ENCODE measurements at places on chromosomes 12 and 14.

DNA sequence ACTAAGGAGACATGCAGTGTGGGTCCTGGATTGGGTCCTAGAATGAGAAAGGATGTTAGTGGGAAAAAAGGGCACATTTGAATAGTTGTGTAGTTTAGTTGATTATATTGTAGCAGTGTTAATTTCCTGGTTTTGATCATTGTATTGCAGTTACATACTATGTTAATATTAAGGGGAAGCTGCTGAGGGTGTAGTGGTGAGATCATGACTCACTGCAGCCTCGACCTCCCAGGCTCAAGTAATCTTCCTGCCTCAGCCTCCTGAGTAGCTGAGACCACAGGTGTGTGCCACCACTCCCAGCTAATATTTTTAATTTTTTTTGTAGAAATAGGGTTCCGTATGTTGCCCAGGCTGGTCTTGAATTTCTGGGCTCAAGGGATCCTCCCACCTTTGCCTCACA, 21.7 kb downstream of the BORCS5 start:
- no peak for DNase-seq

DNA sequence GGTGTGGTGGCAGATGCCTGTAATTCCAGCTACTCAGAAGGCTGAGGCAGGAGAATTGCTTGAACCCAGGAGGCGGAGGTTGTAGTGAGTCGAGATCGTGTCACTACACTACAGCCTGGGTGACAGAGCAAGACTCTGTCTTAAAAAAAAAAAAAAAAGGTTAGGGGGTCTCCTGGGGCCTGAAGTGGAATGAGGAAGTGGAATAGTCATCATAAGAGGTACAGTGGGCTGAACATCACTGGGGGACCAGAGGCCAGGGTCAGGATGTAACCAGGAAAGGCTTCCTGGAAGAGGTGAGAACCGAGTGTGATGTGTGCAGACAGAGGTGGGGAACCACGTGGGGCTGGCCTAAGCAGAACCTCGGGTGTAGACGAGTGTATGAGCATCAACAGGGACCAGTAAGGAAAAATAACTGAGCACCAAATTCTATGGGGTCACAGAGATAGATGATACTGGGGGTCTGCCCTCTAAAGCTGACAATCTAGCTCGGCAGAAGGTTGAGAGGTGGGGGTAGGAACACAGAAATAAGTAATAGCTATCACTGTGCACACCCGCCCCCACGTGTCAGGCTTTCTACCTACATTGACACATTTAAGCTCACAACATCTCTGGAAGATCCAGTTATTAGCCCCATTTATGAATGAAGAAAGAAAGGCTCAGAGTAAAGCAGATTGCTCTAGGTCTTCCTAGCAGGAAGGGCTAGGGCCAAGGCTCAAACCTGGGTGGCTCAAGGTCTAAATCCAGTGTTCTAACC, 5.0 kb upstream of the COX6A1 start:
- DNase-seq, result no peak

DNA sequence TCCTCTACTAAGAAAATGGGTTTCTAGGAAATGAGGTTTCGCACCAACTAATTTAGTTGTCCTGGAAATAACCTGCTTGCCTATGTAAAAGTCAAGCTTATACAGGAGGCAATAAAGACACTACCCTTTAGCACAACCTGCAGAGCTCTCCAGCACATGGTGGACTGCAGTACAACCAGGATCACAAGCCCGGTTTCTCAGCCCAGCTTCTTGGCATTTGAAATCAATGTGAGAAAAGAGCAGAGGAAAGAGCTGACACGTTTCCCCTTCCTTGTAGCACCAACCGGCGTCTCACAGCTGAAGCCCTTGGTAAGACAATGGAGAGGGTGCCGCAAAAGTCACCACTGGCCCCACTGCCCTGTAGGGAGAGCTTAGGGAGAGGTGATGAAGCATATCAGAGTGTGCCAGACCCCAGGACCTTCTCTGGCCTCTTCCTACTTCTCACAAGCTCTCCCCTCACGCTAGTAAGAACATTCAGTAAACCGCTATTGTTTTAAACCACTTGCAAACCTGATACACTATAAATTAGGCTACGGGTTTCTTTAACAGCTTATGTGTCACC, 8.6 kb downstream of the SPTLC2 start:
- DNase-seq, result no peak

- no peak for DNase-seq
Measured at GRCh38 chr12:24374452-24374851, 425.0 kb upstream of the SOX5 start.

DNA sequence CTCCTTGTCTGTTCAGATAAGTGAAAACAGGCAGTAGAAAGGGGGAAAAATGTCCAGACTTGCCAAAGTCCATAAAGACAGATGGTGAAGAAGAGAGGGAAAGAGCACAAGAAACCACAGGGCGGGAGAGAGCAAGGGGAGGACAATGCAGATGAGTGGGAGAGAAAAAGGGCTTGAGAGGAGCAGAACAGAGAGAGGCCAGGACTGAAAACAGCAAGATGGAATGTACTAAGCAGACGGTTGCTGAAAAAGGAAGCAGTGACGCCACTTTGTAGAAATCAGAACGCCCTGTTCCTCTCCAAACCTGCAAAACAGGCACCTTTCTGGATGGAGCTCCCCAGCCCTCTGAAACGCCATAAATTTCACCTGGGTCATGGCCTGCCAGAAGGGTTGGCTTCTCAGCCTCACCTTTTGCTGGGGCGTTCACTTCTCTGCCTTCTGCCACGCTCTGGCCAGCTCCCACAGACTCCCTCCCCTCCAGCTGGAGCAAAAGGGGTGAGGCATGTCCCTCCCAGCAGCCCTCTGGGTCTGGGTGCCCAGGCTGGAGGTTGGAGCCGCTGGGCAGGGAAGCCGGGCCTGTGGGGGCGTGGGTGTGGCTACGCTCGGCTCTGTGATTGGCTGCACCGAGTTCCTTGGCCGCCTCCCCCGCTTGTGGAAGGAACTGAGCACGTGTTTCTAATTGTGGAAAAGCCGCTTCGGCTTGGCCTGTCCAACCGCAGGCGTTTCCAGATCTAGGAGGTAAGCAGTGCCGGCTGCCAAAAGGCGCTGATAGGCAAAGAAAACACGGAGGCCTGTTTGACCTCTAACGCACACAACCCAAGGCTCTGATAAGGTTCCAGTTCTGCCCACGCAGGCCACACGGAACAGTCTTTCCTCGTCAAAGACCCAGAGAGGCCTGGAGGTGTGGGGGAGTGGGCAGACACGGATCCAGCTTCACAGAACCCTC, 29.3 kb downstream of the SLC7A8 start:
- DNase-seq, result no peak

GRCh38 chr14:37047226-37047625, 125.2 kb downstream of the SLC25A21 start:
- no peak for DNase-seq

- DNase-seq, result no peak
Measured at GRCh38 chr14:106778986-106779385, 1252.6 kb downstream of the TMEM121 start.

- no peak for DNase-seq
Measured at GRCh38 chr14:52146504-52146903, 77.6 kb upstream of the NID2 start.

GRCh38 chr14:68771631-68772030, 21.2 kb downstream of the ZFP36L1 start:
- DNase-seq, result no peak

DNA sequence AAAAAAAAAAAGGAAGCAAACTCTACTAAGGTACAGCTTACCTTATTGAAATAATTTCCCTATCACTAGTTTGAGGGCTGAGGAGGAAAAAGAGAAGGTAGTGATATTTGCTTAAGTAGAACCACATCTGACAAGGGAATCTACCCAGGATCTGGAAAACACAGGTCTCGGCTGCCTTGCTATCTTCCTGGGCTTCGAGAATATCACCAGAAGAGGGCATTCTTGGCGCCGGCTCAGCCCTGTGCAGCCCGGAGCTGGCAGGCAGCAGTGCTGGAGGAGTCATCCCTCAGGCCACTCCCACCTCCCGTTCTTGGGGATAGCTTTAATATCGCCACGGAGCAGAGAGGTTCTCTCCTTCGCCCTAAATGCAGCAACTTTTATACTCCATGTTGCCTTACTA, 1181.2 kb downstream of the VRK1 start:
- peak; percentile 57 for DNase-seq

- no peak for DNase-seq
Measured at GRCh38 chr14:95597784-95598211, 62.9 kb downstream of the GLRX5 start.

DNA sequence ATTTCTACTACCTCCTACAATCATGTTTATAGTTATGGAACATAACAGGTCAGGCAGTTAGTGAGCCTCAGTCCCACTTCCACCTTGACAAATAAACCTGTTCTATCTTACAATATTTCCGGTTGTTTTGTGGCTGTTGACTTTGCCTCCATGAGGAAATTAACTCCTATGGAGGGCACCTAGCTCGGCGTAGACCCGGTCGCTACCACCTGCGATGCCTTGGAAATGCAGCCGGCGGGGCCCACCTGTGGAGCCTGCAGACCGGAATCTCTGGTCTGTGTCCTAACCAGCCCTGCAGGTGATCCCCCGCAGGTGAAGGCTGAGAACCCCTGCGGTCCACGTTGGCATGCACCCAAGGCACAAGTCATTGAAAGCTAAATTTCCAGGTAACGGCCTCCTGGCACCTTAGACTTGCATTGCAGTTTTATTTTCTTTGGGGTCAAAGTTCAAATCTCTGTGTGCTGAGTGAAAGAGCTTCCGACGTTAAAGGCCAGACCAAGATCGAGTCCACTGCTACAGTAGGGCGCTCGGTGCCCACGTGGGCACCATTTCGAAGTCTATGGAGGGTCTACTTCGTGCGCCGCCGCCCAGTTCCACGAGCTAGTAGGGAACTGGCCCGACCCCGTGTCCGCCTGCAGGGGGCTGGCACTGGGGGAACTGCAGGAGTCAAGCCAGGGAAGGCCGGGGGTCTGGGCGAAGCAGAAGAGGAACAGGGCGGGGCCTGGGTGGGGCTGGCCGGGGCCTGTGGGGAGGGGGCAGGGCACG, 782 bp upstream of the PIWIL1 start:
- DNase-seq, result no peak

DNA sequence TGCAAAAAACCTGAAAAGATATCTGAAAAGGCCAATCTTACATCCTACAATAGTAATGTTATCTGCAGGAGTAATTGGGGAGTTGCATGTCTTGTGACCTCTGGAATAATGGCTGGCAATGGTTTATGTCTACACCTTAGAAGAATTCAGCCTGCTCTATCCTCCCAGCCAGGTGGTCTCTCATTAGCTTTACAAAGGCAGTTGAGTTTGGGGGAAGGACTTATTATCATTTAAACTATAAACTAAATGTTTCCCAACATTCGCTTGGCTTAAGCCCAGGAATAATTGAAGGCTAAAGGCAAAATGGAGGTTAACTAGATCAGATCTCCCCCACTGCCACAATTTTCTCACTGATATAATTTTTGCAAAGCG, 158.4 kb upstream of the SFSWAP start:
- no peak for DNase-seq

DNA sequence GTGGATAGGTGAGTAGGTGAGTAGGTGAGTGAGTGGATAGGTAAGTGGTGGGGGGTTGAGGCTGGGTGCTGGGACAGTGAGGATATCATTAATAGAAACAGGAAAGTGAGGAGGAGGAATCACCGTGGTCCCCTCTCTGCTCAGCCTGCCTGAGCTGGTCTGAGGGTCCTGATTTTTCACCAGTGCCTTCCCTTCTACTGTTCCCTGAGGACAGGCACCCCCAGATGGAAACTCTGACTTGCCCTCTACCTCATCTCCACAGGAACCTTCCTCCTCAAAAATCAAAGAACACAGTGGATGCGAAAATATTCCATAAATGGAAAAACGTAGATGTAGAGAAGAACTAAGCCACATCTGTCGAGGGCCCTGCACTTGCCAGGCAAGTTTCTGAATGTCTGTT, 1.9 kb downstream of the GPR68 start:
- no peak for DNase-seq

DNA sequence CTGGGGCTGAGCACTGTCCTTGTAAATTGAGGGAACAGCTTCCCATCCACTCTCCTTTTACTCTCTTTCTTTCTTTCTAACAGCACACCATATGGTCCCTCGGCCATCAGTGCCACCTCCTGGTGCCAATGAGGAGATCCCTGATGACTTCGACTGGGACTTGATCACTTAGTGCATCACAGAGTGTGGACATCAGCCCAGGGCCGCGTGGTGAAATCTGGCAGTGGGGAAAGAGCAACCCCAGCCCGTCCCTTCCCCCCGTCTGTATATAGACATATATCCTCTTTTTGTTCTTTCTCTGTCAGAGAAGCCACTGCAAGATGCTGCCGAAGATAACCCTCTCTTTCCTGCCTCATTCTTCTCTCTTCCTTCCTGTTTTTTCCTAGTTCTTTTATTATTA, 13.5 kb downstream of the C3AR1 start:
- DNase-seq, result no peak

GRCh38 chr14:31270196-31270772, 62.7 kb upstream of the HECTD1 start:
- DNase-seq, result no peak

DNA sequence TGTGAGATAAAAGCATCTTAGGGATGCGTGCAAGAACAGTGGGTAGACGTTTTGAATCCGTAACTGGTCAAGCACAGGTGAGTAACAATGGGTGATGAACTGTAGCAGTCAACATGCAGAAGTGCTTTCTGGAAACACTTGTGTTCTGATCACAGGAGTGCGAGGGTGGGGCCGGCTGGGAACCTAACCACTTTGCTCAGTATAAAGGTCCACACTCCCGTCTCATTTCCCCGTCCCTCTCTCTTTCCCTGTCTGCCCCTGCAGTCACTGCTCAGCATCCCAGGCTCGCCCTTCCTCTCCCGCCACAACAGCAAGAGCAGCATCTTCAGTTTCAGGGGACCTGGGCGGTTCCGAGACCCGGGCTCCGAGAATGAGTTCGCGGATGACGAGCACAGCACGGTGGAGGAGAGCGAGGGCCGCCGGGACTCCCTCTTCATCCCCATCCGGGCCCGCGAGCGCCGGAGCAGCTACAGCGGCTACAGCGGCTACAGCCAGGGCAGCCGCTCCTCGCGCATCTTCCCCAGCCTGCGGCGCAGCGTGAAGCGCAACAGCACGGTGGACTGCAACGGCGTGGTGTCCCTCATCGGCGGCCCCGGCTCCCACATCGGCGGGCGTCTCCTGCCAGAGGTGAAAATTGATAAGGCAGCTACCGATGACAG, 127.1 kb downstream of the FIGNL2 start:
- DNase-seq, result no peak

DNA sequence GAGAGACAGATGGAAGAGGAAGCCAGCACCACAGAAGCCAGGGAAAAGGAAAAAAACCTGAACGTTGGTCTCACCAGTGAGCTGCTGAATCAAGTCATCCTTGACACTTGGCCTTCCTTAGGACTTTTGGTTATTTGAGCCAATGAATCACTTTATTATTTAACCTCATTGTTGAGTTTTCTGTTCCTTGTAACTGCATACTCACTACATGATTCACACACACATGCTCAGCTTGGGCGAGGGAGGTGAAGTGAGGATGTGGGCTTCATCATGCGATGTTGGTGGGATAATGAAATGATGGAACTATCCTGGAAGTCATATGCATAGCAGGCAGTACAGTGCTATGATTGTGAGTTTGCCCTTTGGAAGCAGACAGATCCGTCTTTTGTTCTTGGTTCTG, 40.6 kb upstream of the RPH3A start:
- DNase-seq, result no peak

GRCh38 chr14:23548351-23549318, 2.9 kb downstream of the ZFHX2 start:
- no peak for DNase-seq

All from HT-29 (cell line).